Mesothelial cell of epicardium (in vitro differentiated cells): ENCODE measurements at places on chromosomes 3 and 15.
A peak's percentile ranks its signal among the peaks of the same experiment; 100 is the strongest.

DNA sequence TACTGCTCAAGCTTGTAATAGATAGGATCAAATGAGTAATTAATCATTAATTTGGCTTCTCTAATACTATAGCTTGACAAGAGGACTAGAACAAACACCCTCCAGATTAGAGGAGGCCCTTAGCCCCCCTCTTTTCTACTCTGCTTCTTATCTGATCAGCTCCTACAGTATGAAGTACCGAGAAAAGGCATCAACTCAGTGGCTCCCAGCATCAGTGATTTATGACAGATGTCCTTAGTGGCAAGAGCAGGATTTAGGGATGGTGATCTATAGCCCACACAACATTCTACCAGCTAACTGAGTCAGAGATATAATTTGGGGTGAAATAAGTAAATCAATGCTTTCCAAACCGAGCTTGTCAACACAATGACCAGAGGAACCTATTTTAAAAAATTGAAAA lies 541.1 kb downstream of the NLGN1 start:
- DNase-seq: no peak

DNA sequence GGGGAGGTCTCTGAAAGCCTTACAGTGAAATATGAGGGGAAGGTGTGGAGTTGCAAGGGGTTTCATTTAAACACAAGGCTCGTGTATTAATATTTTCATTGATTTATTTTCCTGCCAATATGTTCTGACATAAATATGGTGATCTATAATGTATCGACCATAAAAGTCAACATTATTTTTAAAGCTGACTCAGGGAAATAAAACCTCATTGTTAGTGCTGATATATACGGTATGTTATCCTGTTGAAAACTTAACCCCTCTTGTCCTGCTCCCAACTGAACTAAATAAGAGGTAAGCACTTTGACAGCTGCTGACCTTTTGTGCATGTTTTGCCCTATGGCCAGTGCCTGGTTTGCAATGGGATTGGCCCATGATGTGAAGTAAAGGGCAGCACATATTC lies 47.9 kb downstream of the MFSD1 start:
- no peak for DNase-seq

- peak; percentile 59 for DNase-seq
Observed at GRCh38 chr15:43285609-43286037, 18.9 kb upstream of the TGM5 start.

DNA sequence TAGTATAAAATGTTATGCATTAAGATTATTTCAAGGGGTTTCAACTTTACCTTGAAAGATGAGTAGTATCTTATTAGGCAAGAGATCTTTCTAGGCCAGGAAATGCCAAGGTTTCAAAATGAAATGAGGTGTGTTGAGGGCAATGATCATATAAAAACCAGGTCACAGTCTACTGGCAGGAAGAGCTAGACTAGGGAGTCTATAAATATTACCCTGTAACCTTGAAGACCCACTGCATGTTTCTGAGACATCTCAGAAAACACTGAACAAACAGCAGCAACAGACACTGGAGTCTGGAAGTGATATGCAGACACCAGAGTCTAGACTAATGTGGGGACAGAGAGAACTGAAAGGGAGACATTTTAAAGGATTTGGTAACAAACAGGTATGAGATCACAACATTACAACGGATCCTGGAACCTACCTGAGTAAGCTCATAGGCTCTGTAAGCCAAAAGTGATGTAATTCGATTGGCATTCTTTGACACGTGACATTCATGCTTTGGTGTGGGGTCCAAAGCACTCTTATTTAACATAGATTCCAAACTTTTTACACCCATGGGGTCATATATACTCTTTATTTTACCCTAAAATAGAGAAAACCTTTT lies 15.0 kb downstream of the TASOR start:
- DNase-seq: no peak

DNA sequence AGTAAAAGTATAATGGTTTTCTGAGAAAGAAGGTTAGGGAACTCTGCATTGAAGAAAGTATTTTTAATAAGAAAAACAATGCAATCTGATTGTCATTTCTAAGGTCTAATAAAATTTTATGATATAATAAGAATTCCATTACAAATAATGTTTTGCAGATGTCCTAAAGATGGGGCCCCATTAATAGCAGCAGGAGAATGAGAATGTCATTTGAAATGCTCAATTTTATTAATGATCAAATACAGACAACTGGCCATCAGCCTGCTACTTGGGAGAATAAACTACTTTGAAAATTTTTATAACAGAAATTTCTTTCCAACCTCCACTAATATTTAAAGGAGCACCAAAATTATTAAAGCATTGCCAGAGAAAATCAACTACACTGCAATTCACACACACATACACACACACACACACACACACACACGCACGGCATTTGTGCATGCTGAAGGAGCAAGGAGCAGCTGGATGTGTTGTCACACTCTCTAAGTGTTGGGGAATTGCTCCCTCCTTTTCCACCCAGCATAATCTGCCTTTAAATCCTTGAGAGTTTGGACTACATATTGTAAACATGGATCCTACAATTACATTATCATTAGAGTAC lies 109.5 kb downstream of the THRB start:
- DNase-seq: no peak

DNA sequence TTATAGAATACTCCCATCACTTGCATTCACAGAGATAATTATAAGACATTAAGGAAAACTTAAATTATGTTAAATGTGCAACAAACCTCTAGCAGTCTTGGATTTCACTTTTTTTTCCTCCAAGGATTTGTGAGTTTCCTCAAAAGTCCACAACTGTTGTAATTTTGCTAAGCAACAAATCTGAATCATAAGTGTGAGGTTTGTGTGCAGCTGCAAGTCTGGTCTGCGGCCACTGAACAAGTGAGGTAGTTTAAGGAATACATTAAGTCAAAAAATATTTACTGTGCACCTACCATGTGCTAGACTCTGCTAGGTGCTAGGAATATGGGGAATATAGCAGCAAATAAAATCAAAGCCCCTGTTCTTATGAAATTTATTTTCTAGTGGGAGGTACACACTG lies 70.2 kb downstream of the LRRC28 start:
- no peak for DNase-seq

GRCh38 chr3:116808725-116809124 lies 99.1 kb downstream of the TUSC7 start:
- DNase-seq: no peak

GRCh38 chr3:133112666-133113065 lies 74.5 kb downstream of the TMEM108 start:
- no peak for DNase-seq

DNA sequence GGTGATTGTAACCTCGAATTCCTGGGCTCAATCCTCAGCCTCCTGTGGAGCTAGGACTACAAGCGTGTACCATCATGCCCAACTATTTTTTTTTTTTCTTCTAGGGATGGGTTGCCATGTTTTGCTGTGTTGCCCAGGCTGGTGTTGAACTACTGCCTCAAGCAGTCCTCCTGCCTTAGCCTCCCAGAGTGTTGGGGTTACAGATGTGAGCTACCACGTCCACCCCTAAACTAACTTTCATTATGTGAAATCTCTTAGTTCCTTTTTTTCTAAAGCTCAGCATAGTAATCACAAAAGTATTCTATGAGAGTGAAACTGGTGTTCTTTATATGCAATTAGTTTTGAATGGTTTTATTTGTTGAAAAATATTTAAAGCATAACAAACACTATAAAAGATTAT lies 92.1 kb downstream of the XRN1 start:
- DNase-seq: no peak

DNA sequence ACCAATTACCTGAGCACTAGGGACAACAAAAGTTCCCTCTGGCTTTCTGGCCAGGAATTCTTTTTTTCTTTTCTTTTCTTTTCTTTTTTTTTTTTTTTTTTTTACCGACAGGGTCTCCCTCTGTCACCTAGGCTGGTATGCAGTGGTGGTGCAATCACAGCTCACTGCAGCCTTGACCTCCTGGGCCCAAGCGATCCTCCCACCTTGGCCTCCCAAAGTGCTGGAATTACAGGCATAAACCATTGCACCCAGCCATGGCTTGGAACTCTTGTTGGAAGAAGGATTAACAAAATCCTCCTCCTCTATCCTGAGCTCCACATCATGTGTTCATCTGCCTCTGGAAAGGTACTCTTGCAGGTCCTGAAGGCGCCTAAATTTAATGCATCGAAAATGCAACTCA lies 2.9 kb upstream of the LTF start:
- DNase-seq: no peak

- no peak for DNase-seq
Observed at GRCh38 chr15:57332326-57332725, 44.0 kb upstream of the CGNL1 start.

- no peak for DNase-seq
Observed at GRCh38 chr3:195095035-195095703, 175.8 kb downstream of the XXYLT1 start.

- DNase-seq: no peak
Observed at GRCh38 chr15:86538141-86538540, 458.5 kb downstream of the AGBL1 start.

DNA sequence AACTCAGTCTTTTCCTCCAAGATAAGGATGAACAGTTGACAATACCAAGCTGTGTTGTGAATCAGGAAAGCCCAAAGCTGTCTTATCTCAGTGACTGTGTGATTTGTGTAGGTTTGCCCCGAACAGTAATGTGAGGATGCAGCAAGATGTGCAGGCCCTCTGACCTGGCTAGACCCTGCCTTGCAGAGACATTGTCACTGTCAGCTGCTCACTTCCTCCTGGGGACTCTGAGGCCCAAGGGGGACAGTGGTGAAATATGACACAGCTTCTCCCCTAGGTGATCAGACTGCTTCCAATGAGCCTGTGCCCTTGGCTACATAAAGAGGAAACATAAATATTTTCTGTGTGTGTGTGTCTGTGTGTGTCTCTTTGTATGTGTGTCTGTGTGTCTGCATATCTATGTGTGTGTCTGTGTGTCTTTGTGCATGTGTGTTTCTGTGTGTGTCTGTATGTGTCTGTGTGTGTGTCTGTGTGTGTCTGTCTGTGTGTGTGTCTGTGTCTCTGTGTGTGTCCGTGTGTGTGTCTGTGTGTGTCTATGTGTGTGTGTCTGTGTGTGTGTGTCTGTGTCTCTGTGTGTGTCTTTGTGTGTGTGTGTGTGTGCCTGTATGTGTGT lies 21.7 kb downstream of the LRRK1 start:
- DNase-seq: no peak

DNA sequence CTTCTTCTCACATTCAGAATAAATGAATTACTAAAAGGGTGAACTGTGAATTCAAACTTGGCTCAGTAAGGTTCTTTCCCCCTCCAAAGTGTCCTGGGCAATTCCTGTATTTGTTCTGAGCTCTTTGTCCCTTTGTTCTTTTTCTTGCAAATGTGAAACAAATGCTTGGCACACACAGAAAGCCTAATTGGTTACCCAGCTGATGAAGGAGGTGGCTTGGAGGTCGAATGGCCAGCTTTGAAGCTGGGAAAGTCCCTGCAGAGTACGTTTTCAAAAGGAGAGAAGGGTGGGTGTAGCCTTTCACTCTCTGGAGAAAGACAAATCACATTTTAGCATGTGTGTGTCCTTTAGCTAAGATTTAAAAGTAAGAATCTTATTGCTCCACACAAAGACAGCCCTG lies 154.4 kb downstream of the PEX5L start:
- no peak for DNase-seq

- no peak for DNase-seq
Observed at GRCh38 chr3:45582430-45582829, 12.1 kb upstream of the LIMD1 start.

DNA sequence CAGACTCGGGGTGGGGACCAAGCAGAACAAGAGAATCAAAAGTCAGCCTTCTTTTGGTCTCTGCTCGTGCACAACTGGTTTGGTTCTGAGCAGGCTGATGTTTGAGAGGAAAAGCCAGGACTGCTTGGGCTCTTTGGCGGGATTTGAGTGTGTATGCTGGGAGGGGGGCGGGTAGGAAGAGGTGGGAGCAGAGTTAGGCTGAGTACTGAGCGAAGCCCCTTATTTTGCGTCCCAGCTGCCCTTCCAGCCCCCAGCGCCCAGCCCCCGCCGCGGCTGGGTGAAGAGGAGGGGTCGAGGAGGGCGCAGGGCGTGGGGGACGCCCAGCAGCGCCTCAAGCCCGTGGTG lies 153.5 kb upstream of the GOLIM4 start:
- DNase-seq: no peak
